ENCODE measurements at places on chromosomes 3 and 15.

DNA sequence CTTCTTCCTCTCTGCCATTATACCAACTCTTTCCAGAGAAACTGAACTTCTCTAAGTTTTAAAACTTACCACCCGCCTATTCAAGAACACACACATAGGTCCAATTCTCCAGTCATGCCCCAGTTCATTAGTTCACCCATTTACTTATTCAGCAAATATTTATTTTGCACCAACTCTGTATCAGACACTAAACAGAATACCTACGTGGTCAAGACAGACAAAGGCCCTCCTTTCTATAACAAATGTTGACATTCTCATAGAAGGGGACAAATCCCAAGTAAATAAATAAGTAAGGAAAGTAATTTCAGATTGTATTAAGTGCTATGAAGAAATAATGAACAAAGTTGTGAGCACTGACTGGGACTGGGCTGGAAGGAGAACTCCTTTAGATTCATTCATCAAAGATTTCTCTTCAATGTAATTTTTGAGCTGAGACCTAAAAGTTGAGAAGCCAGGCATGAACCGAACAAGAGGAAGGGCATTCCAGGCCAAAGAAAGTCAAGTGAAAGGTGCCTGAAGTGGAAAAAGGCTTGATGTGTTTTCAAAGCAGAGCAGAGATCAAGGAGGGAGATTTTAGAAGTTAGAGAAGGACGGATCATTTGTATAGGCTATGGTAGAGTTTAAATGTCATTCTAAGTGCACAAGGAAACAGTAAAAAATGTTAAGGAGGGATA, 120.4 kb downstream of the P3H2 start:
- no peak for DNase-seq

- no peak for DNase-seq
These were observed 5.0 kb upstream of the TM2D3 start for GRCh38 chr15:101657171-101657570.

DNA sequence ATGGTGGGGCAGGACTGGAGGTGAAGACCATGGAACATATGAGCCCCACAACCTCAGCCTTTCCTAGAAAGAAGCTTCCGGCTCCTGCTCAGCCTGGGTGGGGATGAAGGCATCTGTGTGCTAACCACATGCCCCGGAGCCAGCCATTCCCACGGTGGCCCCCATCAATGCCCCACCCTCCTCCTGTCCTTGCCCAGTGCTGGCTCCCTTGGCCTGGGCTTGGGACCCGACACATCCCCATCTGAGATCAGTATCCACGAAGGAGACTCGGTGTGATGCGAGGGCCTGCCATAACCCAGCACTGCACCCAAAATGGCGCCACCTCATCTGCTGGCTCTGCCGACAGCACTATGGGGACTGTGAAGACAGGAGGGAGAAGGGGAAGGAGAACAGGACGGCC, 16.5 kb upstream of the PLXND1 start:
- no peak for DNase-seq

- no peak for DNase-seq
These were observed 30.7 kb upstream of the USP3 start for GRCh38 chr15:63473749-63473998.

DNA sequence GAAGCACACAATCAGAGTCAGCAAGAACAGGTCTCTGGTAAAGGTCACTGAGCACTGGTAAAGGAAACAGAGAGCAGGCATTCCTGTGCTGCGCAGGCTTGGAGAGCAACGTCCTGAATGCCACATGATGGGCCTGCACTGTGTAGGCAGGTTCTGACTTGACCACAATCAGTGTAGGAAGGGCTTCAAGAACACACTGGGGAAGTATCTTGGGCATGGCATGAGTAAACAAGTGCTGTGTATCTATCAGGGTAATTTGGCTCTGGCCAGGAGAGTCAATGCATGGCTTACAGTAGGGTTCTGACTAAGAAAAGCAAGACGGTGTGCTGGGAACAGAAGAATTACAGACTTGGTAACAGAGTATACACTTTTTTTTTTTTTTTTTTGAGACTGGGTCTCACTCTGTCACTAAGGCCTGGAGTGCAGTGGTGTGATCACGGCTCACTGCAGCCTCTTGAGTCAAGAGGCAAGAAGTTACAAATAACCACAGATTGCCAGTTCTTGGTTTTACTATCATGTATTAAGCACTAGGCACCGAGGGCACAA, 30.6 kb downstream of the TBC1D2B start:
- DNase-seq: no peak

DNA sequence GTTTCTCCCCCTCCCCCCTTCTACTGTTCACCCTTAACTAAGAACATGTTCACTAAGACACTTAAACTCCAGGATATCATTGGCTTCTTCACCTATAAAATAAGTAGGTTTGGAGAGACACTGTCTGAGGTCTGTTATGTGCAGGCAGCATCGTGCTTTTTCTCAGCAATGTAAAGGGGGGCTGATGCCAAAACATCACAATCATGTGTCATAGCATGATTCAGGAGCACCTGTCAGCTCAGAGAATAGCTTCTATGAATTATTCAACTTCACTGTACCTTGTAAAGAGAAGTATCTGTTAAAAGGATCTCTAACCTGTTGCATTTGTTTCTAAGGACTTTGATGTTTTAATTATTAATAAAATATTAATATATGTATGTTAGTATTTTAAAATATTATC, 211.4 kb upstream of the EPHA3 start:
- DNase-seq: no peak

DNA sequence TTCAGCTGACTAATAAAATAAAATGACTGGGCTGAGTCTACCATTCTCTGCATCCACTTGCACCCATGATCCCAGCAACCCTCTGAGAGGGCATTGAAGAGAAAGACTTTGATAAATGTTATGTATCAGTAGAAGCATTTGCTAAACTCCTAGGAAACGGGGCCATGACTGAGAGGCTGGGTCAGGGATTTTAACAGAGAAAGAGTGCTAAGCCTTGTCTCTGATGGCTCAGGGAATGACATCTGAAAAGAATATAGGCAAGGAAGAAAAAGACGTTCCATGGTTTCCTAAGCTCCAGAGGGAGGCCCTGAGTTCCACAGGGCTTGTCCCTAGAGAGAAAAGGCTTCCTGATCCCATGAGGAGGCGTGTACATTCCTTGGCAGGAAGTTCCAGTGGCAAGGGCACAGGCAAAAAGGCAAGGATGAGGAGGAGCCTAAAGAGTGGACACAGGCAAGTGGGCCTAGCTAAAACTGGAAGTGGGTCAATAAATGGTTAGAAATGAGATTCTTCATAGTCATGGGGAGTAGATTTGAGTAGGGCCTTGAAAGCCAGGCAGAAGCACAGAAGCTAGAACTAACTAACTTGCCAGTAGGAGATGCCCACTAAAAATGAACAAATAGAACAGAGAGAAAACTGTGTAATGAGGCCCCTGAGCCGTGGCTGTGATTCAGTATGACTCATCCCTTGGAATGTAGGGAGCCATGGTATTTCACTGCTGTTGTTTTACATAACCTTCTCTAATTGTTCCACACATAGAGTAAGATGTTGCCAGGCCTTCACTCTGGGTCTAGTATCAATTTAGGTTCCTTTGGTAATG, 44.9 kb upstream of the MANF start:
- no peak for DNase-seq

DNA sequence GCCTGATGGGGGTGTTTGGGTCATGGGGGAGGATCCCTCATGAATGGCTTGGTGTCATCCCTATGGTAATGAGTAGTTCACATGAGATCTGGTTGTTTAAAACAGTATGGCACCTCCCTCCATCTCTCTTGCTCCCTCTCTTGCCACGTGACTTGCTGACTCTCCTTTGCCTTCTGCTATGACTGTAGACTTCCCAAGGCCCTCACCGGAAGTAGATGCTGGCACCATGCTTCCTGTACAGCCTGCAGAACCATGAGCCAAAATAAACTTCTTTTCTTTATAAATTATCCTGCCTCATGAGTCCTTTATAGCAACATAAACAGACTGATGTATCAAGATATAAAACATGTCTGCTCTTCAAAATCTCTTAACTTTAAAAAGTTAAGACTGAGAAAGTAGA, 96.1 kb downstream of the TFDP2 start:
- no peak for DNase-seq

DNA sequence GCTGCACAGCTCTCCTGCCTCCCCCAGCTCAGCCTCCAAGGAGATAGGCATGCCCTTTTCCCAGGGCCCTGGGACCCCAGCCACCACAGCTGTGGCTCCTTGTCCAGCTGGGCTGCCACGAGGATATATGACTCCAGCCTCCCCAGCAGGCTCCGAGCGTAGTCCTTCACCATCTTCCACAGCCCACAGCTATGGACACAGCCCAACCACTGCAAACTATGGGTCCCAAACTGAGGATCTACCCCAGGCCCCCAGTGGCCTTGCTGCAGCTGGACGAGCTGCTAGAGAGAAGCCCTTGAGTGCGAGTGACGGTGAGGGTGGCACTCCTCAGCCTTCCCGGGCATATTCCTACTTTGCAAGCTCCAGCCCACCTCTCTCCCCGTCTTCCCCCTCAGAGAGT, 20.5 kb upstream of the APEH start:
- DNase-seq: no peak

DNA sequence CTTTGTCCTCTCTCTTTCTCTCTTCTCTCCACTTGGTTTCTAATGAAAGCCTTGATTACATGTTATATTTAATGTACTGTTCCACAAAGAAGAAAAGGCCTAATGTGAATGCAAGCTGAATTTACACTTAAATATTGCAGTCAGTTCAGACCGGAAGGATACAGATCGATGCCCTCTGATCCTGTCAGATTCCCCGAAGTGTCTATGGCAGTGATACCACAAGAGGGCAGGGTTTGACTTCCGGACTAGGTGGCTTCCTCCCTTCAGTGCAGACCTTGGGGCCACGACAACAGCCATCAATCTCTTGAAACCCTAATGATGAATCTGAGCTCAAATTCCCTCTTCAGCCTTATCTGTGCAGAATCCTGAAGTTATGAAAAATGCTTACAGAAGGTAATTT, 29.5 kb downstream of the AGTR1 start:
- DNase-seq: no peak

DNA sequence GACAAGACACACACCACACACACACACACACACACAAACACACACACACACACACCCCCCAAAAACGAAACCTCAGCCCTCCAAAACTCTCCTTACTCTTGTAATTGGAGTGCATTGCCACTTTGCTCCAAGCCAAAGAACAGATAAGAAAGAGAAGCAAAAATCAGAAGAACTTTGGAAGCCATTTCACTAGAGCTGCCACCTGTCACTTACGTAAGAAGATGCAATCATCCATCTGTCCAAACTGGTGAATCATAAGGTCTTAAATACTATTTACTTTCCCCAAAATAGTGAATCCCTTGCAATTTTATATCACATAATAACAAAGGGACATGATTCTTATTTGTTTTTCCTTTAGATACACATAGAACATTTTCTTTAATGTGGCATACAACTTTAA, 285.4 kb downstream of the ZBTB20 start:
- no peak for DNase-seq

- no peak for DNase-seq
These were observed 450.7 kb downstream of the NSUN3 start for GRCh38 chr3:94513600-94513999.

DNA sequence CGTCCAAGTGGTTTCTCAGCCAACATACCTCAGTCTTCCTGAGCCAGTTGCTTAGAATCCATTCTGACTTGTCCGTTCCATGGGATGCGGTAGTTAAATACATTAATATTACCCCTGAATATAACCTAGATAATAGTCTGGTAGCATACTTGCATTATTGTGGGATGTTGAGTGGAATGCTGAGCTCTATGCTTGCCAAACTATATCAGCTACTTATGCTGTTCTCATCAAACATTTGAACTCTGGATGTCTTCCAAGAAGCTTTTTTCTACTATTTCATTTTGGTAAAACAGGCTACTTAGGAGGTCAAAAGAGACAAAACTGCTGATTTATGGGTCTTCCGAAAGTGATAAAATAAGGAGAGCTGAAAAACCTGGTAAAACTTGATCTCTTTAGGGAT, 429.5 kb downstream of the NAALADL2 start:
- no peak for DNase-seq

- no peak for DNase-seq
These were observed 5.6 kb upstream of the TMEM62 start for GRCh38 chr15:43127752-43128151.

DNA sequence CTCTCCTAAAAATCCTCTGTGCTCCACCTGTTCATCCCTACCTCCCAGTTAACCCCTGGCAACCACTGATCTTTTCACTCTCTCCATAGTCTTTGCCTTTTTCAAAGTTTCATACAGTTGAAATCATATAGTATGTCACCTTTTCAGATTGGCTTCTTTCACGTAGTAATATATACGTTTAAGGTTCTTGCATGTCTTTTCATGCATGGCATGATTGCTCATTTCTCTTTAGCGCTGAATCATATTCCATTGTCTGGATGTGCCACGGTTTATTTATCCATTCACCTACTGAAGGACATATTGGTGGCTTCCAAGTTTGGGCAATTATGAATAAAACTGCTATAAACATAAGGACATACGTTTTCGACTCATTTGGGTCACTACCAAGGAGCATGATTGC, 28.7 kb downstream of the GLCE start:
- no peak for DNase-seq

GRCh38 chr3:71031181-71031580, 552.3 kb downstream of the FOXP1 start:
- no peak for DNase-seq

DNA sequence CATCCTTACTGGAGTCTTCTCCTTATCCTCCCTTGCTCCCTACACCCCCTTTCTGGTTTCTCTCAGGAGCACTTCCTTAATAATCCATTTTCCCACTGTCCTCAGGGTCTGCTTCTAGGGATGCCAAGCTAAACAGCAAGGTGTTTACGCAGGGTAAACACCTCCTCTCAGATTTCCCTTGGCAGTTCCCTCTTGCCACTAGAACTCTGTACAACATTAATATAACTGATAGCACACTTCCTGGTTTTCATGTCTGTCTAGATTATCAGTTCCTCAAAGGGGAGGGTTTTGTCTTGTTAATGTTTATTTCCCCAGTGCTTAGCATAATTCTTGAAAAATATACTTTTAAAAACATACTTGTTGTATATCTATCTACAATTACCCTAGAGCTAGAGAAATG, 118.0 kb upstream of the SLC24A5 start:
- no peak for DNase-seq

- no peak for DNase-seq
These were observed 10.6 kb downstream of the DNASE1L3 start for GRCh38 chr3:58200121-58200709.

DNA sequence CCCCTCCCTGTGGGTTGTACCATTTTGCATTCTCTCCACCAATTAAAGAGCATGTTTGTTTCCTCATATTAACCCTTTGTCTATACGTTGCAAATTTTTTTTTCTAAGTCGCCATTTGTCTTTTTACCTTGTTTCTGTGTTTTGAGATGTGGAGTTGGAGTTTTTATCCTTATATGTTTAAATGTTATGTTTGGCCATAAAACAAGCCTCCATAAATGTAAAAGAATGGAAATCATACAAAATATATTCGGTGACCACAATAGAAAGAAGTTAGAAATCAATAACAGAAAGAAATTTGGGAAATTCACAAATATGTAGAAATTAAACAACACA, 29.2 kb downstream of the LRRK1 start:
- no peak for DNase-seq

DNA sequence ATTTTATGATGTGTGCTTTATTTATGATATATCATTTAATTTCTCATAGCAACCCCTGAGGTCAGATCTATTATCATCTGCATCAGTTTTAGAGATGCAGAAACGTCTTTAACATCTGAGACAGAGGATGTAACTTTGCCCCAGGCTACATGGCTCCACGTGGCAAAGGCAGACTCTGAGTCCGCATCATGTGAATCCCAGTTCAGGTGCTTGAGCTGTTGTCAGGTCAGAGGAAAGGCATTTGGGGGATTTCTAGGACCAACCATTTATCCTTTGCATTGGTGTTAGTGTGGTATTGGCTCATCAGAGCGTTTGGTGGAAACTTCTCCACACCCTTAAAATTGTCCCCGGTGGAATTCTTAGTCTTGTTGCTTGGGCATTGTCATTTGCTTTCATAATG, 10.8 kb downstream of the CACNA2D3 start:
- no peak for DNase-seq

Measured in CD4-positive, alpha-beta T cell treated with Interleukin-4 for 1 hour (primary cell).